ENCODE measurements at places on chromosomes 2 and 18.

GRCh38 chr2:128607440-128607839, 288.8 kb upstream of the HS6ST1 start:
- DNase-seq = no peak

DNA sequence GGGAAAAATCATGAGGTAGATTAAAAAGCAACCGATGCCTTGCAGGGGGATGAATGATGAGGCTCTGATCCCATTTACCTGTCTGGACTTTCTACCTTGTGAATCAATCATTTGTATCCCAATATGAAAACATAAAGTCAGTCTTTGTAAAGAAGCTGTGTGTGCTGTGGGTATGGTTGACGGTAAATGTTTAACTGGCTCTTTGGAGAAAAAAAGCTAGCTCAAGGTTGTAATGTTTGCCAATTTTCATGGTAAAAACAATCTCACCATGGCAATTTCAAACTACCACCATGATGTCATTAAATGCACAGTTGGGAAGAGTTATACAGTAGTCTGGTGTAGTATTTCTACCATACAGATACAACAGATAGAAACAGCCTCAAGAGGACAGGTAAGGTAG, 14.6 kb downstream of the TTR start:
- DNase-seq = no peak

- DNase-seq = no peak
These were observed 54.8 kb upstream of the CCDC141 start for GRCh38 chr2:179104736-179105135.

GRCh38 chr18:56913941-56914340, 232.9 kb upstream of the BOD1L2 start:
- DNase-seq = no peak
